Activated T-helper 1 cell treated with anti-CD3 and anti-CD28 coated beads, Interleukin-2, amount 50 U/mL, for 16 hours (primary cell): ENCODE measurements at places on chromosomes 7 and 10.
A peak's percentile ranks its signal among the peaks of the same experiment; 100 is the strongest.

DNA sequence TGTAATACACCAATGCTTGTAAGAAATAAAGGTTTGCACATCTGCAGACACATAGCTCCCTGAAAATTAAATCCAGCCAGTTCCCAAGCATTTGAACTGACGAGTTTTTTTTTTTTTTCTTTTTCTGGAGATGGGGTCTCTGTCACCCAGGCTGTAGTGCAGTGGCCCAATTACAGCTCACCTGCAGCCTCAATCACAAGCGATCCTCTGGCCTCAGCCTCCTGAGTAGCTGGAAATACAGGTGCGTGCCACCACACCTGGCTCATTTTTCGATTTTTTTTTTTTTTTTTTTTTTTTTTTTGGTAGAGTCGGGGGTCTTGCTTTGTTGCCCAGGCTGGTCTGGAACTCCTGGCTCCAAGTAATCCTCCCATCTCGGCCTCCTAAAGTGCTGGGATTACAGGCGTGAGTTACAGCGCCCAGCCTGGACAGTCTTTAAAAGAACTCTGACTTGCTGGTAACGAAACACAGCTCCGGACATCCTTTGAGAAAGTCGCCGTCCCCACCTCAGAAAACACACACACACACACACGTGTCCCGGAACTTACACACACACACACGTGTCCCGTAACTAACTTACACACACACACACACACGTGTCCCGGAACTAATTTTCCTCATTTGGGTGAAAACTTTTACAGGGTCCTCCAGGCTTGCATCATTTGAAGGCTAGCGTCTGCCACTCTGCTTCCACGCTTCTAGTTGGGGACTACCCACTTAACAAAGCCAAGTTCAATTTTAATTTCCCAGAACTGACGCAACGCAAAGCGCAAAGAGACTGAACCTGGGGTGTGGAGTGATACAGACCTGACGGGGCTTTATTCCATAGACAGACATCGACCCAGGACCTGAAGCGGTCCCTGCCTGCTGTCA, 18.6 kb downstream of the OCM2 start:
- no peak for DNase-seq

GRCh38 chr7:130140551-130141160, 64.5 kb downstream of the TMEM209 start:
- DNase-seq, result no peak

DNA sequence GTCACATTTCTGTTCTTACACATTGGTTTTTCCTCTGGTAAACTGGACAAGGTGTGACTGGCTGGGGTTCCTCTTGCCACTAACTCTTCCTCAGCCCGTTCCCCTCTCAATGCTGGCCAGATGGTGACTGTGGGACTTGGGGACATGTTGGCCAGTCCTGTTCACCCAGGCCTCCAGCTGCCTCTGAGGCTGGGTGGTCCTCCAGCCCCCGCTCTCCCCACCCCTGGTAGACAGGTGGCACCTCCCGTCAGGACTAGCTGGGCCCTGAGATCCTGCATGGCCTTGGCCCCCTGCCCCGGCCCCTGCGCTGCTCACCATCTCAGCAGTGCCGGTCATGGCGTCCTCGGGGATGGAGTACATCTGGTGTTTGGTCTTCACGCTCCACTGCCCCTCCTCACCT, 10.8 kb upstream of the MYL7 start:
- DNase-seq, result no peak

DNA sequence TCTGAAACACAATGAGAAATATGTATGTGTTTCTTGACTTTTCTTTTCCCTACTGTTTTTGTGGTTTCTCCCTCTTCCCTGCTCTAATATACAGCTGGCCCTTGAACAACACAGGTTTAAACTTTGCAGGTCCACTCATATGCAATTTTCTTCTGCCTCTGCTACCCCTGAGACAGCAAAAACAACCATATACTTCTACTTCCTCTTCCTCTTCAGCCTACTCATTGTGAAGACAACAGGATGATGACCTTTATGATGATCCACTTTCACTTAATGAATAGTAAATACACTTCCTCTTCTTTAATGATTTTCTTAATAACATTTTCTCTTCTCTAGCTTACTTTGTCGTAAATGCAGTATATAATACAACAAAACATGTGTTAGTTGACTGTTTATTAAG, 35.0 kb upstream of the DGKB start:
- DNase-seq, result no peak

- DNase-seq, result no peak
These were observed at the start of gene FGFR2 for GRCh38 chr10:121598263-121599249. TSS of gene FGFR2 (minus strand) at chr10:121598444. CDS start at chr10:121593817, 4,627 bp downstream.

GRCh38 chr10:44291091-44291490, 93.8 kb downstream of the CXCL12 start:
- no peak for DNase-seq

- DNase-seq, result no peak
These were observed 206.9 kb downstream of the EBF3 start for GRCh38 chr10:129756912-129757901.

DNA sequence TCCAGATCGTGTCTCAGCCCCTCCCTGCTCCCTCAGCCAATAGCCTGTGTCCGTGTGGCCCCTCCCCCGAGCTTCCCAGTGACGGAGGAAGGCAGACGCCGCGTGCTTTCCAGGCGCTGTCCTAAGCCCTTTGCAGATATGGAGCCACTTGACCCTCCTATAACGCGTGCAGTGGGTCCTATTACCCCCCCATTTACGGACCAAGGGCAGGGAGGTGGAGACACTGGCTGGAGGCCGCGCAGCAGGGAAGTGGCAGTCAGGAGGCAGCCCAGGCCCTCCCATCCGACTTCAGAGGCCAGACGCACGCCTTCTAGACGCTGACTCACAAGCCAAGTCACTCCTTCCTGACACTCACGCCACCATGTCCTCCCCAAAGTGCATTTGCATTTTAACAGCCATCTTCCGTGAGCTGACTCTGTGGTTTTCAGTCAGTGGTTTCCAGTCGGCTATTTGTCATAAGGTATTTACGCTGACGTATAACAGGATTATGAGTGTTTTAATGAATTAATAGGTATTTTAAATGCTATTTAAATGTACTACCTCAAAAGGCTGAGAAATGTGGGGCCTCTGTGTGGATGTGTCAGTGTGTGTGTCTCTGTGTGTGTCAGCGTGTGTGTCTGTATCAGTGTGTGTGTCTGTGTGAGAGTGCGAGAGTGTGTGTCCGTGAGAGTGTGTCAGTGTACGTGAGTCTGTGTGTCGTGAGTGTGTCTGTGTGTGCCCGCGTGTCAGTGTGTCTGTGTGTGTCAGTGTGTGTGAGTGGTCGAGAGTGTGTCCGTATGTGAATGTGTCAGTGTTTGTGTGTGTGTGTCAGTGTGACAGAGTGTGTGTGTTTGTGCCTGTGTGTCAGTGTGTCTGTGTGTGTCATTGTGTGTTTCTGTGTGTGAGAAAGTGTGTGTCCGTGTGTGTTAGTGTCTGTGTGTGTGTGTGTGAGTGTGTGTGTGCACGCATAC, 92.0 kb upstream of the INSIG1 start:
- peak; percentile 79 for DNase-seq

DNA sequence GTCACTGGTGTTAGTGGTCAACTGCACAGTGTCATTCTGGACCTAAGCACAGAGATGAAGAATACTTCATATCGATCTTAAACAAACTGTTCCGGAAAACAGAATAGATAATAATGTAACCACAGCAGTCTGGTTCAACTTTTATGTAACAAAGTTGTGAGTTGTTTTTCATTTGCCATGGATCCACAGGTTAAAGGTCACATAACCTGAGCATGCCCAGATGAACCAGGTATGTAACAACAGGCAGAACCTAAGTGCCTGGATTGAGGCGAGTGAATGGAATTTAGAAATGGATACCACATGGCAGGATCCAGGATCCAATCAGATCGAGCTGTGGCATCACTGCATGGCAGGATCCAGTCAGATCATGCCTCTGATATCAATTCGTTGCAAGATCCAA, 87.1 kb downstream of the CLEC2L start:
- no peak for DNase-seq

DNA sequence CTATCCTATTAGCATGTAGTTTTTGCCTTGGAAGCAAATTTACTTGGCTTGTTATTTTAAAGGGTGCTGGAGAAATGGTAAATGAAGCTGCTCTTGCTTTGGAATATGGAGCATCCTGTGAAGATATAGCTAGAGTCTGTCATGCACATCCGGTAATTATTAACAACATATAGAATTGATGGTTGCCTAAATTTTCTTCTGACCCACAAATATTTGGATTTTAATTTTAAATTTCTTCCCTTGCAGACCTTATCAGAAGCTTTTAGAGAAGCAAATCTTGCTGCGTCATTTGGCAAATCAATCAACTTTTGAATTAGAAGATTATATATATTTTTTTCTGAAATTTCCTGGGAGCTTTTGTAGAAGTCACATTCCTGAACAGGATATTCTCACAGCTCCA, 28.0 kb downstream of the DLD start:
- no peak for DNase-seq

DNA sequence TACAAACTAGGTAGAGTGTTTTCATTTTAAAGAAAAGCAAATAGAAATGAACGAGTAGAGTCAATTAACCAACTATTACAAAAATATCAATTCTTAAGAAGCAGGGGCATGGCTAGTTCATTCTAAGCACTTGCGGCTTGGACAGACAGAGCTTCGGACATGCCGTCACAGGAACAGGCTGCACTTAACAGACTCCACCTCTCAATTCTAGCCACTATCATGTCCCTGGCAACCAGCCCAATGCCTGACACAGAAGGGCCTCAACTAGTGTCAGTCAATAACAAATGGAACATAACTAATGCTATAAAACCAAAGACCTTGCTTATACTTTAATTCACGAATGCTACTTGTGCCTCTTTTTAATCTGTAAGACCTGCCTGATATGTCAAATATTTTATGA, 74.4 kb downstream of the TPK1 start:
- no peak for DNase-seq

- no peak for DNase-seq
These were observed 36.9 kb downstream of the PTPRZ1 start for GRCh38 chr7:121909716-121910345.

GRCh38 chr10:19777806-19778205, 38.4 kb upstream of the PLXDC2 start:
- DNase-seq, result no peak

DNA sequence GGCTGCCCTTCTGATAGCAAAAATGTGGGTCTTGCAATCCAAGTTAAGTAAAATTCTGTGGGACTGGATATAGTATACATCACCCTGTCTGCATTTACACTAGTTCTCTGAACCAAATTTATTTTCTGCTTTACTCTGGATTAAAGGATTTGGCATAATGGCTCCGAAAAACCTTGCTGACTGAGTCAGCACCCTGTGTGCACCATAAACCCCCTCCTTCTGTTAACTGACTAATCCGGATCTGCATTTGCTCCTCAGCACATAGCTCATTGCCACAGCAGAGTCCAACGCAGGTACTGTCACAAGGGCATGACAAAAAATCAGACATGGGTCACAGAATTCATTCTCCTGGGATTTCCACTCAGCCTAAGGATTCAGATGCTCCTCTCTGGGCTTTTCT, 1.3 kb downstream of the OR2A5 start:
- DNase-seq, result no peak

DNA sequence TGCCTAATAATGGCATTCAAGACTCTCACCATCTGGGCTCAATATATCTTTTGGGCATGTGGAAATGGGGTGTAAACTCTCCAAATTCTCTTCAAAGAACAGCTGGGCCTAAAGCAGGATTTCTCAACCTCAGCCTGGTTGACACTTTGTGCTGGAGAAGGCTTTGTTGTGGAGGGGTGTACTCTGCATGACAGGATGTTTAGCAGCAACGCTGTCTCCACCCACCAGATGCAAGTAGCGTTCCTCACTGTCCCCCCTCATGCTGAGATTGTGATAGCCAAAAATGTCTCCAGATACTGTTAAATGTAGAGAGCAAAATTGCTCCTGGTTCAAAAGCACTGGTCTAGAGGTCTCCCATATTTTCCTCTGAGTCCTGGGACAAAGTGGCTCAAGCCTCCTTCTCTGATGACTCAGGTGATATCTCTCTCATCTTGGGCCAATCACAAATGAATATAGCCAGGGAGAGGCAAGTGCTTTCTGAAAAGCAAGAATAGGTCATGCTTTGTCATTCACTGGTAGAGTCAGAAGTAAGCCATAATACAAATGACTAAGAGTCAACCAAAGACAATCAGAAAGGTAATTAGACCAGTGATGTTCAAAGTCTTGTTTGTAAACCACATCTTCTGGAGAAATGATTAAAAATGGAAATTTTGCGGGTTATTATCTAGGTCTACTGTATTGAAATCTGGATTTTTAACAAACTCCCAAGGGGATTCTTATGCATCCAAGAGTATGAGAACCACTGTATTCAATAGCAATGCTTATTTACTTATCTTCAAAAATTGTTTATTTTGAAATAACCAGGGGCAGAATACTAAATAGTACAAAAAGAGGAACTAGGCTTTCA, 330.8 kb downstream of the PTEN start:
- DNase-seq, result no peak

GRCh38 chr7:138116141-138116540, 39.9 kb downstream of the AKR1D1 start:
- no peak for DNase-seq

- DNase-seq, result no peak
These were observed 85.4 kb downstream of the ATXN7L1 start for GRCh38 chr7:105790996-105791395.

GRCh38 chr10:52706332-52707070, 66.1 kb downstream of the MBL2 start:
- no peak for DNase-seq

DNA sequence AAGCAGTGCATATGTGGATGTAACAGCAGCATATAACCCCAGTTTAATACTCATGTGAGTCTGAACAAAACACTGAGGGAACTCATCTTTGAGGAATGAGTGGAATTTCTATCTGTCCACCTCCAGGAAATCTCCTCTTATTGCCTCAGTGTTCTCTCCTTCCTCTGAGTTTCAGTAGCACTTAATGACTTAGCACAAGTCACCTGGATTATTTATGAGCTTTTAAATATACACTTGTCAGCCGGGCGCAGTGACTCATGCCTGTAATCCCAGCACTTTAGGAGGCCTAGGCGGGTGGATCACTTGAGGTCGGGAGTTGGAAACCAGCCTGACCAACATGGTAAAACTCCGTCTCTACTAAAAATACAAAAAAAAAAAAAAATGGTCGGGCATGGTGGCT, 4.3 kb downstream of the LRRC20 start:
- DNase-seq, result no peak

DNA sequence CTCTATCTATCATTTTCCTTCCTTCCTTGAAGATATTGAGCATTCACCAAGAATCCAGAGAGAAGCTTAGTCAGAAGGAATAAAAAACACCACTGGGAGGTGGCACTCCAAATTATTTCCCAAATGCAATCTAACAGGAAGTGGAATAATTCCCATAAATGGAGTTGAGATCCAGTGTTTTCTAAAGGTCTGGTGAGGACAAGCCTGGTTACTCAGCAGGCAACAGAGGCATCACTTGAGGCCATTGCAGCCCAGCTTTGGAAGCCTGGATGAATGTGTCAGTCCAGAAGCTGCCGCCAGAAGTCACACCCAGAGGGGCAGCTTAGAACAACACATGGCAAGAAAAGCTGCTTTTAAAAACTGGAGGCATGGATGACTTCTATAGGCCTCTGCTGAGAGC, 288.9 kb upstream of the KLF6 start:
- no peak for DNase-seq

DNA sequence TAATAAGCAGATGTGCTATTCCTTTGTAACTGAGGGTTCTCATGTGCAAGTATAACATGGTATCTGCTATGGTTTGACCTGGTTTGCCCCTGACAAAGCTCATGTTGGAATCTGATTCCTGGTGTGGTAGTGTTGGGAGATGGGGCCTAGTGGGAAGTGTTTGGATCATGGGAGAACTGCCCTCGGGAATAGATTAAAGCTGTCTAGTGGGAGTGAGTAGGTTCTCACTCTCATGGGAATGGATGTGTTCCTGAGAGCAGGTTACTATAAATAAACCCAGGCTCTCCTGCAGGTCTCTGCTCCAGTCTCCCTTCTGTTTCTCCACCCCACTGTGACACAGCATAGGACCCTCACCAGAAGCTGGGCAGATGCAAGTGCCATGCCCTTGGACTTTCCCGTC, 97.7 kb downstream of the ATE1 start:
- no peak for DNase-seq
